ENCODE measurements at places on chromosomes 13 and 19.

DNA sequence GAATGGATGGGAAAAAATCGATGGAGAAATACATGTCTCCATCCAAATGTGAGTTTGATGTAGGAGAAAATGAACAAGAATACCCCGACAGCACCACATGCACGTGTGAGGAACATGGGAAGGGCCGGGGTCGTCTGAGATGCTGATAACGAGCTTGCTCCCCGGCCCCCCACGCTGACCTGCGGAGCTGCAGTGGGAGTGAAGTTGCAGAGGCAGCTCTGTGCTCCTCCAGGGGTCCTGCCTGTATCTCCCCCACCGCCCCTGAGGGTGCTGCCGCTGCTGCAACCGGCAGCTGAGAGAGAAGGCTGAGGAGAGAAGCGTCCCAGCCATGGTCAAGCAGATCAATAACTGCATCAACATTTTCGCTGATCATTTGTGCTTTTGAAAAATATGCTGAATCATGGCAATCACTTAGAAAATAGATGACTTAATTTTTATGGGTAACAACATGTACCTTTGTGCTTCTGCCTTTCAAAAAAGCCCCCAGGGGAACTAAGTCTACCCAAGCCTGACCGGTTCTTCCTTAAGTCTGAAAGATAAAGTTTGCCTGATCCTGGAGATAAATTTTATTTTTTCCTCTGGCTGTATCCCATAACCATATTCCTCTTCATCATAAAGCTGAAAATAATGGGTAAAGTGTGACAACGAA, 18.2 kb upstream of the NAXD start:
- DNase-seq: no peak

- no peak for DNase-seq
These were observed 20.6 kb downstream of the PCDH8 start for GRCh38 chr13:52827839-52828238.

DNA sequence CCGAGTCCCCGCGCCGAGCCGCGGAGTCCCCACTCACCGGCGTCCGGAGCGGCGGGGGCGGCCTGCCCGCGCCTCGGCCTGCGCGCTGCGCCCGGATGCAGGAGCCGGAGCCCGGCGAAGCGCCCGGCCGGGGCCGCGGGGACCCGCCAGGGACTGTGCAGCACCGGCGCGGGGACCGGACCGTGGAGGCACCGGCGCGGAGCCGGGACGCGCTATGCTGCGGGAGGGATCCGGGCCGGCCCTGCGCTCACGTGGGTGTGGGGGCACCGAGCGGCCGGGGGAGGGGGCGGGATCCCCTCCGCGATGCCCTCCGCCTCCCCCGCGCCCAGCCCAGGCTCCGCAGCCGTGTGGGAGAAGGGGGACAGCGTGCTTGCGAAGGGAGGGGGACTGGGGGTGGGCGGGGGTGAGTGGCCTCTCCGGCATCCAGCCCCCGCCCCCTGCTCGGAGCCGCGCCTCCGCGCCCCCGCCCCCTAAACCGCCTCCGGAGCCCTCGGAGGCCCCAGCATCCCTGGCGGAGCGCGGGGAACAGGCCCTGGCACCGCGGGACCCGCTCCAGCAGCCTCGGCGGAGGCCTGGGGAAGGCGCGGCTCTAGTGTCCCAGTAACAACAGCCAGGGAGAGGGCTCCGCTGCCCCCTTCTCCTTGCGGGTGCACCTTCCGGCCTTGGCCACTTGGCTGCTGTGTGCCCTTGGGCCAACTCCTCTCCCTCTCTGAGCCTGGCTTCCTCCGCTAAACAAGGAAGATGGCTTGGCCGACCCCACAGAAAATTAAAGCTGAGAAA, at the start of gene SLC1A6:
Gene SLC1A6, minus strand, starts transcription at position 389 of the 780 bp plus-strand sequence. CDS start 6,954 bp downstream, outside the sequence.
- no peak for DNase-seq

DNA sequence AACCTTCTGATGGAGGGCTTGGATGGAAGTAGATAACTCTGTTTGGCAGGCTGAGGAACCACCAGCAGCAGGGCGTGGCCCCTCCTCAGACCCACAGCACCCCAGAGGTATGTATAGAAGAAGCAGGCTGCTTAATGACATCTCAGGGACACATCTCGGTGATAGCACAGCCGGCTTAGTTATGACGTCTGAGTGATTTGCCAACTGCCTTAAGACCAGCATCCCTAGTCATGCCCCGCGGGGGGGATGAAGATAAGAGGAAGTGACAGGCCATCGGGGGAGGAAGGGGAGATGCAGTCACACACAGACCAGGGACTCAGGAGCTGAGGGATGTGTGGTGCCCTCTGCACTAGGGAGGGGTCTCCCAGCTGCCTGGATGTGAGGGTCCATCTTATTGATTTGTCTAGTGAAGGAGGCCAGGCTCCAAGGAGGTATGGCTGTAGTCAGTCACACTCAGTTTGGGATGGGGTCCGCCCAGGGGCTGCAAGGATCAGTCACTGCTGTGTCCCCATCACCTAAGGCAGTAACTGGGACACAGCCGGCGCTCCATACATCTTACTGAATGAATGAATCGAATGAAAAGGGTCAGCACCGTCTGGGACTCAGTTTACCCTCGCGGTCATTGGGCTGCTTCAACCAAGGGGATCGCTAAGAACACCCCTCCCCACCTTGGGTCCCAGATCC, 19.2 kb upstream of the ERCC1 start:
- peak; percentile 55 for DNase-seq

DNA sequence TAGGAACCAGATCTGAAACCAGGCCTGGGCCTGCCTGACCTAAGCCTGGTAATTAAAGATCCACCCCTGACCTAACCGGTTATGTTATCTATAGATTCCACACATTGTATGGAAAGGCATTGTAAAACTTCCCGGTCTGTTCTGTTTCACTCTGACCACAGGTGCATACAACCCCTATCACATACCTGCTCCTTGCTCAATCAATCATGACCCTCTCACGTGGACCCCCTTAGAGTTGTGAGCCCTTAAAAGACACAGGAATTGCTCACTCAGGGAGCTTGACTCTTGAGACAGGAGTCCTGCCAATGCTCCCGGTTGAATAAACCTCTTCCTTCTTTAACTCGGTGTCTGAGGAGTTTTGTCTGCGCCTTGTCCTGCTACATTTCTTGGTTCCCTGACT, 27.3 kb upstream of the ZNF562 start:
- no peak for DNase-seq

GRCh38 chr19:49718511-49718910, 27.6 kb downstream of the CPT1C start:
- peak; percentile 35 for DNase-seq

DNA sequence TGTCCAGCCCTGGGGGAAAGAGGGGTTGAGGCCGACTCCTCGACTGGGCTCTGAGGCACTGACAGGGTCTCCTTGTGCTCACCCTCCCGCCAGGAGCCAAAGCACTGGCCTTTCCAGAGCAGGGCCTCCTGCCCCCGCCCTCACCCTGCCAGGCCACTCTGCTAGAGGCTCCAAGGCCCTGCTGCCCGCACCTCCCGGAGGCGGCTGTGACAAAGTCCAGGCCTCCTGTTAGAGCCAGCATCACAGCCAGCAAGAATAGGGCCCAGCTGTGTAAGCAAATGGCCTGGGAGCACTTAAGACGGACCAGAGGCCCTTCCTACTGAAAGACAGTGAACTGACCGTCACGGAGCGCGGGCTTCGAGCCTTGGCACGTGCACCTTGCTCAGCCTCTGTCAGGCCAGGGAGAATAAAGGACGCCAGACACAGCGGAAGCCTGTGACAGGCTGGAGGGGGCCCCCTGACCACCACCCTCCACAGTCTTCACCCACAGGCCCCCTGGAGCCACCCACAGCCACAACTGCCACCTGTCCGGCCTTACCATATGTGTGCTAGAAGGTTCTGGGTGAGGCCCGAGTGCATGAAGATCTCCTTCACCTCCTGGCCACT, 50.9 kb downstream of the EPS15L1 start:
- DNase-seq: no peak

GRCh38 chr19:703651-704446, 4.9 kb upstream of the PALM start:
- DNase-seq: no peak

- DNase-seq: no peak
These were observed 186.8 kb upstream of the SOX1 start for GRCh38 chr13:111880185-111880584.

- DNase-seq: peak; percentile 65
These were observed 27.7 kb downstream of the LCP1 start for GRCh38 chr13:46154136-46154801.

DNA sequence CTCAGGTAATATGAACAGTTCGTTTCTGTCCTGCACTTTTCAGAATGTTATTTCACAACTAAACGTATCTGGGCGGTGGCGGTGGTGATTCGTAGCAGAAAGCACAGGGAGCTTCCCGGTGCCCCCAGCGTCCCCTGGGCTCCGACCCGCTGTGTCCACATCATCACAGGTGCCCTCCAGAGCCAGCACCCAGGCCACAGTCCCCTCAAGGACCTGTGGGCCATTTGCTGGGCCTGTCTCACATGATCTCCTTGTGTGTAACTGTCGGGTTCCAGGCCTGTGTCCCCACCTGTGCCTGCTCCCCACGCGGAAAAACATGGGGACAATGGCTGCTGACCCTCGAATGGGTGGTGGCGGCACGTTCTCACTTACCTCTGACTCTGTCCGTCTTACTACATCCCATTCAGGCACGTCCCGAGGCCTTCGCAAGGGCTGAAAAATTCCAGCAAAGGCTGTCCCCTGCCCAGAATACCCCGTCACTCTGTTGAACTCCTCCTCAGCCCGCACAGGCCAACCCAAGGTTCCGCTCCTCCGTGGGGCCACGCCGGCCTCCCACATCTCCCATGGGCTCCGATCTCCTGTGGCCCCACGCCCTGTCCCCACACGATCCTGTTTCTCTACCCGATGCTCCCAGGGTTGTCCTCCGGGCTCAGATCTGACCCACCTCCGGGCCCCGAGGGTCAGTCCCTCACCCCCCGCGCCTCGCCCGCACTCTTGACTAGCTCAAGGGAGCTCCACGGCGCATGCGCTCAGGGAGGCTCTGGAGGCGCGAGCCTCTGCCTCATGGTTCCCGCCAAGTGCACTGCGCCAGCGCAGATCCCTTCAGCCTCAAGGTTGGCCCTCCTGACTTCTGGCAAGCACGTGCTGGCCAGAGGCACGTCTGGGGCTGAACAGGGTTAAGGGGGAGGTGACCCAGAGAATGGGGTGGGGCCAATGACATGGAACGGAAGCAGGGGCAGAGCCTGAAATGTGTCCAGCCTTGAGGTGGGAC, 21.2 kb downstream of the DEDD2 start:
- DNase-seq: no peak

- DNase-seq: no peak
These were observed 783.6 kb downstream of the UQCRFS1 start for GRCh38 chr19:28429356-28429755.

- peak; percentile 8 for DNase-seq
These were observed 133.2 kb downstream of the FRY start for GRCh38 chr13:32164622-32165268.

DNA sequence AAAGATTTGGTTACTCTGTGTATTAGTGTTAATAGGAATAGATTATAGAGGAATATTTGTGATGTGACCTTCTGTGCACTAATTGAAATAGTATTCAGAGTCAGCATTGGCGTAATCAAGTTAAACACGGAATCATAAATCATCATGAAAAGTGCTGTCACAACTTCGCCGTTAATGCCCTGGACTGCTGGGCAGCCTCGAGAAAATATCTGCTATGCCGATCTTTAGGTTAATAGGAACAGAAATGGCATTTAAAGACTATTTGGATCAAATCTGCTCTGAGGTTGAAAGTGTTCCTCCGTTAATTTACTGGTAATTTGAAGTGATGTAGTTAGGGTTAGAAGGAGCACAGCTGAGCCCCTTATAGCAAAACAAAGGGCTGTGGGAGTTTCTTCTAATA, 219.0 kb downstream of the MZT1 start:
- DNase-seq: no peak

- no peak for DNase-seq
These were observed 55.1 kb upstream of the C1QTNF9 start for GRCh38 chr13:24254146-24254841.

GRCh38 chr19:52520013-52520412, 7.5 kb upstream of the ZNF808 start:
- no peak for DNase-seq

GRCh38 chr19:18290302-18291018, 9.0 kb upstream of the JUND start:
- DNase-seq: no peak

DNA sequence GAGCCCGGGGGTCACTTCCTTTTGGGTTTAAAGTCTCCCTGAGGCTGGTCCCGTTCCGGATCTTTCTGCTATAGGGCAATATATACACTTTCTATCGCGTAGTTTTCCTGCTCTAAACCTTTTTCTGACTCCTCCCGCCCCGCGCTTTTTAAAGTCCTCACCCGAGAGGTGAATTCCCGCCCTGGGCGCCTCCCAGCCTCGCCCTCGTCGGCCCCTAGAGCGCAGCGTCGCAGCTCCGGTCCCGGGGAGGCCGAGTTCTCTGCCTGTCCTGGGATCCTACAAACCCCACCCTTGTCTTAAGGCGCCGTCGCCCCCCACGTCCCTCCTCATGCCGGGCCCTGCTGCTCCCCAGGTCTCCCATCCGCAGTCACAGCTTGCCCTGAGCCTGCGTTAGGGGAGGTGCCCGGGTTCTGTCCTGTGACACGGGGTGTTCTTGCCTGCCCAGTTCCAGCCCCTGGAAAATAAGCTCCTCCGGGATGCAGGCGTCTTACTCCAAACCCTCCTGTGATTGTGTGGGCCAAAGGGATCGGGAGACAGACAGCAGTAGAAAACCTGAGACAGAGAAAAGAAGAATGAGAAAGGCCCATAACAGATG, 491 bp downstream of the ZNF525 start:
- DNase-seq: no peak

GRCh38 chr13:58302349-58302748, 670.8 kb downstream of the PCDH17 start:
- no peak for DNase-seq

DNA sequence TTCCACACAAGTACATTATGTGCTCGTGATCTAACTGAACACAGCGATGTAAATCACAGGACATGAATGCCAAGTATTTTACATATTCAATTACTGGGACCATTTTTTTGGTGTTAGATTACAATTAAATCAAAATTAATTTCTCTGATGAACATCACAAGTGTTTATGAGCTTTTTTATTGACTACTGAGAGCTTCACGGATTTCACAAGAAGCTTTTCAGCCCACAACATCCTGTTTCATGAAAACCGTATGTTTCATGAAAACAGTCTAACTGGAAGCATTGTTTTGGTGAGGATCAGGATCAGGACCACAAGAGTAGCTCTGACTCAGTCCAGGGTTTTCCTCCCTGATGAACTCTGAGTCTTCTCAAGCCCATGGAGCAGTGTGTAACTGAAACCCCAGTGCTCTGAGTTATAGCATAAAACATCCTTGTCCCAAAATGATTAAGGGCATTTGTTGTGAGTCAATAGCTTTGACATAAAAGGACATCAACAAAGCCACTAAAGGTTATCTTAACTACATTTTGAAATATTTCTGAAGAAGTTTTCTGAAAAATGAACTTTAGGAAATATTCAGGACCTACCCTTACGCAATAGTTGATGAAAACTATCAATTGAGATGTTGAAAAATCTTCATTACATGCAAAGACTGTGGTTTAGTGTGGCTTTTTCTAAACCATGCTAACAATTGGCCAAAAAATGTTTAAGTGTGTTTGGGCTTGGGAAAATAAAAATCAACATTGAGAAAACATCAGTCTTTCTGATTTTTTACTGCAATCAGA, 49.3 kb downstream of the UFM1 start:
- peak; percentile 10 for DNase-seq

- DNase-seq: no peak
These were observed 56.7 kb downstream of the AKAP11 start for GRCh38 chr13:42328672-42329071.

GRCh38 chr19:30064348-30064699, 122.3 kb downstream of the URI1 start:
- DNase-seq: no peak

GRCh38 chr13:90640976-90641375, 706.5 kb upstream of the MIR17HG start:
- no peak for DNase-seq

GRCh38 chr19:15631817-15632216, 8.9 kb upstream of the CYP4F3 start:
- DNase-seq: no peak
